ENCODE measurements at places on chromosomes 6 and 20.
A peak's percentile ranks its signal among the peaks of the same experiment; 100 is the strongest.

GRCh38 chr6:76703285-76703684 lies 630.8 kb upstream of the IMPG1 start:
- DNase-seq = no peak

GRCh38 chr6:87789198-87789899 lies 87.3 kb upstream of the AKIRIN2 start:
- DNase-seq = no peak

DNA sequence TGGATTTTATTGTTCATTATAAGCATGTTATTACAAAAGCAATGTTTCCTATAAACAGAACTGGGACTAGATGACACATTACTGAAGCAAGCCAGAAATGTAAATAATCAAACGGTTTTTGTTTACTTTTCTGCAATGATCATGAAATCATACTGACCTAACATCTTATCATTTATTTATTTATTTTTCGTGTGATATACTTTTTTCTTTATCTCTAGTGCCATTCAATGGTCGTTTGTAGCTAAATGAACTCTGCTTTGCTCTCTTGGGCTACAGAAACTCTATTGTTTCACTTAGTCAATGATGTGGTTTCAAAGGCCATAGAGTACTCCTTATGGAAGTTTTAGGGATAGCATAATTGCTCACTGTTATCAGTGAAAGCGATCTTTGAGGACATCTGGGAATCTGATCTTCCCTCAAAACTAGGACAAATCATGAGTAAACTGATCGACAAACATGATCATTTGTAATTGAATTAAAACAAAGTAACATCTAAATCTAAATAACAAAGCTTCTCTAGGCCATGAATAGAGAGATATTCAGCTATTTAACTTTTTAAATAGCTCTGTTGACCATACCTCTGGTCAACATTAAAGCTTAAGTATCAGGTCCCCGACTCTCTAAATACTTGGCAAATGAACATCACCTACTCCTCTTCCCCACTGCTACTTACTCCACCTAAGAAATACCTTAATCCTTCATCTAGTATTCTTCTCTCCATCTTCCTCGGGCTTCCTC lies 933.4 kb downstream of the TFAP2A start:
- no peak for DNase-seq

- DNase-seq = no peak
Observed at GRCh38 chr20:19540392-19540791, 217.7 kb upstream of the RIN2 start.

GRCh38 chr6:169028343-169028742 lies 225.3 kb downstream of the THBS2 start:
- no peak for DNase-seq

DNA sequence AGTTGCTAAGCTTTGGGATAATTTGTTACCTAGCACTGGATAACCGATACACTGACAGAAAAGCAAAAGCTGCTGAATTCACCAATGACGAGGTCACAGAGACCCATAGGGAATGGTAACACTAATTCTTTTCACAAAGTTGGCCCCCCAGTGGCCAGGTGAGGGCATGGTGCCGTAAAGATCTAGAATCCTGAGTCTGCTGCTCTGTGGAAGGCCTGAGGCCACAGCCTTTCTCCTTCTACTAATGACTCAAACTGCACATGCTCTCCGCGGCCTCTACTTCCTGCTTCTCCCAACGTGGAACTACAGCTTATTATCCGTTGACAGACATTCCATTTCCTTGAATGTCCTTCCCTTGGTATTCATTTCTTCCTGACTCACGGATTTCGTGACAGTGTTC lies 127.1 kb downstream of the OPRM1 start:
- no peak for DNase-seq

GRCh38 chr6:119742188-119742803 lies 392.7 kb upstream of the MAN1A1 start:
- peak; percentile 1 for DNase-seq

GRCh38 chr6:38033442-38033982 lies 214.0 kb downstream of the ZFAND3 start:
- DNase-seq = no peak

- no peak for DNase-seq
Observed at GRCh38 chr6:43511824-43512415, 1.8 kb upstream of the LRRC73 start.

DNA sequence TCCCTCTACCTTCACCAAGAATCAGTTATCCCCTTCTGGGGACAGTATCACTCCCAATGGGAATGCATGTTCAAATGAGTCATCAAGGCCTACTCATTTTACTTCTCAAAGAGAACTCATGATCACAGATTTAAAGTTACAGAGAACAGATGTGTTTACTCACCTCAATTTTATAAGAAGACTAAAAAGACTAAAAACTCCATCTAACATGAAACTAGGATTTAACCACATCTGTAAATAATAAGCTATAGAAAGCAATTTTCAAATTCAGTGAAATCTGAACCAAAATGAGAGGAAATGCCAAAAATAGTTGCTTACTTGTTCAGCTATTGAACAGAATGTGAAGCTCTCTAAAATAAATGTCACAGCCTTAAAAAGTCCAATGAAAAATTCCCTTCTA lies 300.1 kb upstream of the KCNQ5 start:
- no peak for DNase-seq

- DNase-seq = no peak
Observed at GRCh38 chr6:112320561-112321318, 26.4 kb upstream of the RFPL4B start.

DNA sequence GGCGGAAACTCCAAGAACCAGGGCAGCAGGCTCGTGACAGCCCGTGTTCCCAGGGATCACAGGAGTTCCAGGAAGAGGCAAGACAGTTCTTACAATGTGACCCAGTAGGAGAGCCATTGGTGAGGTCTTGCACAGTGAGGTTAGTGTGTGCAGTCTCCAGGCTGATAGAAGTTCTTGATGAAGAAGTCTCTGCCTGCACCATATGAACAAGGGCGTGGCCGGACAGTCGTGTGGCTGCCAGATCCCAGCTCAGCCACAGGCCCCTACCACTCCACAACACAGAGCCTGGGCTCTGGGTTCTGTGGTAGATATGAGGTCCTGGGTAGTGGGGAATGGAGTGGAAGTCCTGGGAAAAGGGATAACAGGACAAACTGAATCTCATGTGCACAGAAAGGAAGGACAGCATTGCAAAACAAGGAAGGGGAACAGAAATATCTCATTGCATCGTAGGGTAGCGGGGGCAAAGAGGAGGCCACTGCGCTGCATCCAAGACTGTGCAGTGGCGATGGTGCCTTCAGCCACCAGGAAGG lies 65.2 kb downstream of the STX11 start:
- DNase-seq = no peak

Measured in stimulated activated naive CD4-positive, alpha-beta T cell treated with Interleukin-2 at 50 U/mL for 16 hours (primary cell).